ENCODE measurements at places on chromosomes 12 and 14.

DNA sequence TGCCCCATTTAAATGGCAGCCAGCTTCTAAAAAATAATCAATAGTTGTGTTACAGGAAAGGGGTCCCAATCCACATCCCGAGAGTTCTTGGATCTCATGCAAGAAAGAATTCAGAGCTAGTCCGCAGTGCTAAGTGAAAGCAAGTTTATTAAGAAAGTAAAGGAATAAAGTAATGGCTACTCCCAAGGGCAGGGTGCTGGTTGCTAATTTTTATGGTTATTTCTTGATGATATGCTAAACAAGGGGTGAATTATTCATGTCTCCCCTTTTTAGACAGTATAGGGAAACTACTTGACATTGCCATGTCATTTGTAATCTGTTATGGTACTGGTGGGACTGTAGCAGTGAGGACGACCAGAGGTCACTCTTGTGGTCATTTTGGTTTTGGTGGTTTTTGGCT is 591.3 kb downstream of the LRFN5 start:
- no peak for DNase-seq

GRCh38 chr12:131683266-131684014 is 27.4 kb upstream of the SFSWAP start:
- DNase-seq, result no peak

- DNase-seq, result no peak
These were observed 17.7 kb upstream of the PGF start for GRCh38 chr14:74973003-74973653.

DNA sequence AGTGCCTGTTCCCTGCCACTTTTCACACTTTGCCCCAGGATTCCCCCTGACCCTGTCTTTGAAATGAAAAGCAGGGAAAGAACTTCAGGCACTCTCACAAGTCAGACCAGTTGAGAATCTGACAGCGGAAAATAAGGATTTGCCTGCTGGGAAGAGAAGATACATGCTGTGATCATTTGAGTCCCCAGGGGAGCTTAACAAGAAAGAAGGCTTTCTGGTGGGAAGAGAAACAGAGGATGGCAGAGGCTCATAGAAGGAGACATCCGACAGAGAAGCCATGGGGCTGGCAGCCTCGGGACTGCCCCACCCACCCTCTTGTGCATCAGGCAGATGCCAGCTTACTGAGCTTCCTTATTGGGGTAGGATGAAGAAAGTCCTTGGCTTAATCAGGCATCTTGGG is 11.9 kb downstream of the TTC9 start:
- no peak for DNase-seq

- no peak for DNase-seq
These were observed 23.3 kb downstream of the ACTN1 start for GRCh38 chr14:68955851-68956179.

GRCh38 chr12:105507311-105508038 is 177.0 kb downstream of the C12orf75 start:
- no peak for DNase-seq

GRCh38 chr12:98439471-98439951 is 75.9 kb upstream of the TMPO start:
- DNase-seq, result no peak

- no peak for DNase-seq
These were observed 115.0 kb downstream of the DACT1 start for GRCh38 chr14:58752771-58753201.

DNA sequence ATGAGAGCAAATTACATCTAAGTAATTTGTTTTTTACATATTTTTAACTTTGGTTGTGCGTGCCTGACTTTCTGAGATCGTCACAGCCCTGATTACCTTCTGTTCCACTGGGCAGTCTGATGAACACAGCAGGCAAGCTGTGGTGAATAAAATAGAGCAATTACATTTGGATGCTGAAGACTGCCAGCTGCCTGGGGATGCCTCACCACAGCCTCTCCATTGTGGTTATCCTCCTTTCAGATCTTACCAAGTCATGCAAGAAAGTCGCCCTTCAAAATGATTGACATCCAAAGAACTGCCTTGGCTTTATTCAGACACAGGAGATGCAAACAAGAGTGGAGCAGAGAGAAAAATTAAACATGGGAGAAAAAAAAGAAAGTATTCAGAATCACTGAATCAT is 456.6 kb upstream of the TMPO start:
- no peak for DNase-seq

DNA sequence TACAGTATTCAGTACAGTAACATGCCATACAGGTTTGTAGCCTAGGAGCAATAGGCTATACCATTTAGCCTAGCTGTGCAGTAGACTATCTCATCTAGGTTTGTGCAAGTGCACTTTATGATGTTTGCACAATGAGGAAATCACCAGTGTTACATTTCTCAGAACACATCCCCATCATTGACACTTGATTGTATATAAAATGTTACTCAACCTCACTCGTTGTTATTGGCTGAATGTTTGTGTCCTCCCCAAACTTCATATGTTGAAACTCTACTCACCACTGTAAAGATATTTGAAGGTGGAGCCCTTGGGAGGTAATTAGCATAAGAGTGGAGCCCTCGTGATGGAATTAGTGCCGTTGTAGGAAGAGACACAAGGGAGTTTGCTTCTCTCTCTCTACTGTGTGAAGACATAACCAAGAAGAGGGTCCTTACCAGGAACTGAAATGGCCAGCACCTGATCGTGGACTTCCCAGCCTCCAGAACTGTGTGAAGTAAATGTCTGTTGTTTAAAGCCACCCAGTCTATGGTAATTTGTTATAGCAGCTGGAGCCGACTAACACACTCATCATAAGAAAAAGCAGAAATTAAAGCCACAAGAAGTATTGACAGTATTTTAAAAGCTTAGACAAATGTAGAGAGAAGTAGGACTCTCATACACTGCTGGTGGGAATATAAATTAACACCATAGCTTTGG is 3.2 kb upstream of the MED13L start:
- no peak for DNase-seq

- no peak for DNase-seq
These were observed 10.4 kb downstream of the OSBPL8 start for GRCh38 chr12:76549131-76549530.

DNA sequence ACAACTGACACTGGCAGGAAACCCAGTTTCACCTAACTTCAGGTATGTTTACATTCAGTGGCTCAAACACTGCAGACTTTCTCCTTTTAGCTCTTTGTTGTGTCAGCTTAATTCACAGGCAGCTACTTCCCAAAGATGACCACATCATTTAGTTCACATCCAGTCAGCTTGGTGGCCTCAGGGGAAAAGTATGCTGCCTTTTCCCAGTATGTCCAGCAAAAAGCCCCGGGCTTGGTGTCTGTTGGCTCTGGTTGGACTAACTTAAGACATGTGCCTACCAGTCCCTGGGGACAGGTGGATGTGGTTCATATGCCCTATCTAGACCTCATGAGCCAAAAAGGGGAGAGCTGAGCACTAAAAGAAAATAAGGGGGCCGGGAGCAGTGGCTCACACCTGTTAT is 56.4 kb downstream of the GOLGA5 start:
- no peak for DNase-seq

- DNase-seq, result no peak
These were observed 26.6 kb upstream of the APPL2 start for GRCh38 chr12:105262461-105263184.

DNA sequence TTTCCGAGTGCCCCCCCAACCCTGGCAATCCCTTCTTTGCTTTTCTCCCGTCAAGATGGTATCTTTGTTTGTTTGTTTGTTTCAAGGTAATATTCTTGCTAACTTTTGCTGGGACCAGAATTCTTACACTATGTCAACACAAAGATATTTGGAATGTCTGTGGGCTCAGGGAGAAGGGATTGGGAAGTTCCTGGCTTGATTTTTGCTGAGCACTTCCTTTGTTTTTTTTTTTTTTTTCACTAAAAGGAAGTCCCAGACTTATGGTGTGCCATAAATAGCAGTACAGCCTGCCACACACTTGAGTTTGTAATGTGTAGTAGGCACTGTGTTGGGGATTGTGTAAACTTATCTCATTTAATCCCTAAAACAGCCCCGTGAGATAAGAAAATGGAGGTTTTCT is 11.2 kb upstream of the RNU6-7 start:
- no peak for DNase-seq

DNA sequence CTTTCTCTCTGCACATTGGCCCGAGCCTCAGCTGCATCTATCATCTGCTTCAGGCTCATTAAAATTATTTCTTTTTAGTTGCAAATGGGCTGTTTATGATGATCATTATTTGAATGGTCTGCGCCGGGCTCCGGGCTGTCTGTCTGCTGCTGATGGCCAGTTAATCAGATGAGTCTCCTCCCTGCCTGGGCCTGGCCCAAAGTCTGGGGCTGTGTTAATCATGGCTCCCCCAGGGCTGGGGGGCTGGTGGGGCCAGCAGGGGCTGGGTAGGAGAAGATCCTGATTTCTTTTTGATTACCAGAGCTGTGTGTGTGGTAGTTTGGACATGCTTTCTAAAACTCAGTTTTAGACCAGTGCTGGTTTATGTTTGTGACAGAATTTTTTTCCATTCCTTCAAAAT is 159.1 kb downstream of the PHETA1 start:
- DNase-seq, result no peak

DNA sequence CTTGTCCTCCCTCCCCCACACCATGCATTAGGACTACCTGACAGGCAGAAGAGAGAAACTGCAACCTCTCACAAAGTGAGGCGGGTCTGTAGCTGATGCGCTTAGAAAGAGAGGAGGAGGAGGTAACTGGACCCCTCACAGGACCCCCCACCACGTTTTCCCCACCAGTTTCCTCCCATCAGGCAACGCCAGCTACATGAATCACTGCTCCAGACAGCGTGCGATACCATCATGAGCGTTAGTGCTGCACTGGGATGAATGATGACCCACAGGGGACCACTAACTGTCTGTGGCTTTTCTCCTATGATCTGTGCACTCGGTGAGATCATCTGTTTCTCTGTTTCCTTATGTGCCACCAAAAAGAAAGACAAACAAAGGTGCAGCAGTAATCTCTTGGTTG is 77.7 kb downstream of the KCNK10 start:
- DNase-seq, result no peak

DNA sequence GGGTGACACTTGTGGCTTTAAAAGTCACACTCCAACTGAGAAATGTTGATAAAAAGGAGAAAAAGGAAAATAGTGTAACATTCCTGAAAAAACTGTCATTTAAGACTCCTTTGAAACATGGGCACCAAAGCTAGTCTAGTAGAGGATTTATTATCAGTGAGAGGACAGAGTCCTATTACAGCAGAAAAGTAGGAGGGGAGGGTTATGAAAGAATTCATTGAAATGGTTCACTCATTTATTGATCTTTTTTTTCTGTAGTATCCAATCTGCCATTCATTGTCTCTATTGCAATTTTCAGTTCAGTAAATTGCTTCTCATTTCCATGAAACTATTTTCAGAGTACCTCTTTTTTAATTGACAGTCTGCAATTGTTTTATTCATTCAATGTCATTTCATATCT is 25.4 kb downstream of the PPM1A start:
- no peak for DNase-seq

DNA sequence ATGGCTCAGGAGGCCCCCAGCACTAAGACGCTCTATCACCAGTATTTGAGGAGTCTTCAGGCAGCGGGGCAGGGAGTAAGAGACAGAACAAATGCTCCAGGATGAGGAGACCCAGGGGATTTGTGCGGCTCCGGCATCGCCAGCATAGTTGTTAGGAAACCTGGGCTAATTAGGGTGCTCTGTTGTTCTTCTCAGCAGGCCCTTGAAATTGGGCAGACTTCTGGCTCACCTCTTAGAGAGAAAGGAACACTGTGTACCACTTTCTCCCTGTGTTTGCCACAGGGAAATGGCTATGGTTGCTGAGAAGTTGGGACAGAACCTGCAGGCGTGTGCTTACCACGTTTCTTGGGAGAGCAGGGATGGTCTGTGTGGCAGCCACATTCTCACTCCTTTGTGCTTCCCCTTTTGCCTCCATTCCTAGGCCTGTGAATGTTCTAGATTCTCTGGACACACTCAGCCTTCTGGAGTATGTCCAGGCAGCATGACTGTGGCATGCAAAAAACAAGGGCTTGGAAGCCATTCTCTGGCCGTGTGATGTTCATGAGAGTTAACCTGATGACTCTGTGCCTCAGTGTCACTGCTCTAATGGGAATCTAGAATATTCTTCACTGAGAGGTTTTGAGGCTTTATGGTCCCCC is 109.0 kb downstream of the CHST11 start:
- no peak for DNase-seq

GRCh38 chr14:87566991-87567390 is 426.0 kb downstream of the GALC start:
- no peak for DNase-seq

- no peak for DNase-seq
These were observed 3.1 kb downstream of the EMP1 start for GRCh38 chr12:13199592-13199991.

GRCh38 chr14:77204459-77204771 is 22.8 kb downstream of the TMEM63C start:
- no peak for DNase-seq

DNA sequence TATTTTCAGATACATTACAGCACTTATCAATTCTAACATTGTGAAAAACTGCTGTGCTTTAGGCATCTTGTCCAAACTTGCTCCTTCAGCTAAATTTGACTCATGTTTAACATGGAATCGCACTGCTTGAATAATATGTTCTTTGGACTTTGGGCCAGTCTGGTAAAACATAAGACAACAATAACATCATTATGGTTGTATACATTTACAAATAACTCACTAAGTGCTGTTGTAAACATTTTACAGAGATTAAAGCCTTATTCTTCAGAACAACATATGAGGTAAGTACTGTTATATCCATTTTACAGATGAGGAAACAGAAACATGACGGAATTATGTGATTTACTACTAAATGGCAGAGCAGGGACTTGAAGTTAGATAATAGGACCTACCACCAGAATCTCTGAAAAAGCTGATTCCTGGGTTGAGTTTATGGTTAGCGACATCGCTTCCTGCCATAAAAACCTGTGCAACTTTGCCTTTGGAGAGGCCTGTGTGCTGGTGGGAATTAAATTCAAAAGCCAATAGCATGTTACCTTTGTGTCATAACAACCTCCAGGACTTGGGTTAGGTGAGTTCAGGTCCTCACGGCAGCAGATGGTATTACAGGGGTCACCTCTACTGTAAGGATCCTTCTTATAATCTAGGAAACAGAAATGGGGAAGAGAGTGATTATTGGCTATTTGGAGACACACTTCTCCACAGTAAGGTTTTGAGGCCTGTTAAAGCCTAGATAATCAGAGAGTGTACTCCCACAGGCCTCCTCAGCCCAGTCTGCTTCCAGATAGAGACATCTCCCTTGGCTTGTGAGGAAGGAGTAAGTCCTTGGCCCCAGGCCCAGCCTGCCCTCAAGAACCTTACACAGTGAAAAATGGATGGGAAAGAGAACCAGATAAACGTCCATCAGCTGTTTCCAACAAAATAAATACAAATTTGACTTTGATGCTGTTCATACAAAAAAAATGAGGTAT is 61.8 kb downstream of the PLBD1 start:
- DNase-seq, result no peak

DNA sequence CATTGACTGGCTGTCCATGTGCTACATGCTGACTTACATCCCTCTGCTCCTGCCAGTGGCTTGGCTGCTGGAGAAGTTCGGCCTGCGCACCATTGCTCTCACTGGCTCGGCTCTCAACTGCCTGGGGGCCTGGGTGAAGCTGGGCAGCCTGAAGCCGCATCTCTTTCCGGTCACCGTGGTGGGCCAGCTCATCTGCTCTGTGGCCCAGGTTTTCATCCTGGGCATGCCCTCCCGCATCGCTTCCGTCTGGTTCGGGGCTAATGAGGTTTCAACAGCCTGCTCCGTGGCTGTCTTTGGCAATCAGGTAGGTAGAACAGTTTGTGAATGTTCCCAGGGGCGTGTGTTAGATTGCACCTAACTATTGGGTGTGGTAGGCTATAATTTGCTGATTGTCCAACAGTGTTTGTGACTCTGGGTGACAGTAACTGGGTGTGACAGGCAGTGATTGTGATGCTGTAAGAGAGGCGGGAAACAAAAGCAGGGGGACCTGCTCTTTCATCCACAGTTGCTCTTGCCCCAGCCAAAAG is 981 bp downstream of the FLVCR2 start:
- no peak for DNase-seq
